ENCODE measurements at places on chromosomes 3 and 15.
A peak's percentile ranks its signal among the peaks of the same experiment; 100 is the strongest.

- peak; percentile 22 for DNase-seq
These were observed 59.6 kb downstream of the NPTN start for GRCh38 chr15:73573572-73573971.

- DNase-seq = no peak
These were observed 285.5 kb downstream of the SLC9A9 start for GRCh38 chr3:143562789-143563188.

DNA sequence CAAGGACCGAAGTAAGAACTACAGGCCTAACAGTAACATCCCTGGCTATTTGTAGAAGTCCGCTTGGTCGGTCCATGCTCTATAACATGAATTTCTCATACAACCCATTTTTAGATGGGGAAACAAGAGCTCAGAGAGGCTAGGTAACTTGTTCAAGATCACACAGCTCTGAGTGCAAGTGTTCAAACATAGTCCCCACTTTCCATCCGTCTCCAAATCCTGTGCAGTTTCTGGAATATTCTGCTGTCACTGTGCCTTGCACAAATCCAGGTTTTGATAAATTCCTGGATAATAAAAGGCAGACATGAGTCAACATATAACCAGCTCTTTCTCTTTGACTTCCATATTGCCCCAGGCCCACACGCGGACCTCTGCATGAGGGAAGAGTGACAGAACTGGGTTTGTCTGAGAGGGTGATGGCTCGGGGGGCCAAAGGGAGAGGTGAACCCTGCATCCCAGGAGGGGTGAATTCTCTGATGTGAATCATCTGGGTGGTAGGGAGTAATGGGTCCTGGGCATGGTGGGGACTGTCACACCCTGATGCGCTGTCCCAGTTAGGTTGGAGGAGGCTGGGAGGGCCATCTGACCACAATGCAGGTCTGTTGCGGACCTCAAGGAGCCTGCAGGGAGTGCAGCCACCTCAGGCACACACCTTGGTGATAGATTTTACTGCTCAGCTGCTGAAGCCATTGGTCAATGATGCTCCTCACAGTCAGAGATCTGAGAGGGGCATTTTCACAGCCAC, 162.2 kb downstream of the SMAD6 start:
- no peak for DNase-seq

DNA sequence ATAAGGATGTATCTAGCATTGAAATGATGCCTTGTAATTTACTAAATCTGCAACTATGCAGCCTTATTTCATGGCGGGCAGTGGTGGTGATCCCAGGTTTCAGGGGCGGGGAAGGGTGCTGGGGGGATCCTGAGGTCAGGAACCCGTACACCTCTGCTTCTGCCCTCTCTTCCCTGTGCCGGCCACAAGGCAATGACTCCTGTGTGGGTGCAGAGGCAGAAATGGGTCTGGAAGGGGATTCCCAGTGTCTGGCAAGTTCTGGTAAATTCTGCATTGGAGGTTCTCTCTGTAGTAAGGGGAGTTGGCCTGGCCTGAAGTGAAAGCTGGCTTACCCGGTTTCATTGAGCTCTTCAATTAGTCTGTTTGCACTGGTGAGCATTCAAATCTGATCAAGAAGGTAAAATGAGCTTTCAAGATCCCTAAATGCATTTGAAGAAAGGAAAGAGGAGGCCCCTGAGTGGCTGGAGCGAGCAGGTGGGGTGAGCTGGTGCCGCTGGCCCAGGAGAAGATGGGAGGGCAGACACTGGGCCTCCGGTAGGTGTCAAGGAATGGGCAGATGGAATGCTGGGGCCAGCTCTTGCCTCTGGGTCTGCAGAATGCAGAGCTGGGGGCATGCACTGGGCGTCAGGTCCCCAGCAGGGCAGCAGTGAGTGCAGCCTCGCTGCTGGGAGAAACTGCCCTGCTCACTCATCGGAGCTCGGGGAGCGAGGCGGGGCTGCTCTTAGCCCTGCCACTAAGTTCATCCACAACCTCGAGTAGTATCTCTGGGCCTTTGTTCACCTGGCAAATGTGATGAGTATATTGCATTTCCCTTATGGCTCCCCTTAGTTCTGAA, 13.7 kb downstream of the NRROS start:
- DNase-seq = no peak

DNA sequence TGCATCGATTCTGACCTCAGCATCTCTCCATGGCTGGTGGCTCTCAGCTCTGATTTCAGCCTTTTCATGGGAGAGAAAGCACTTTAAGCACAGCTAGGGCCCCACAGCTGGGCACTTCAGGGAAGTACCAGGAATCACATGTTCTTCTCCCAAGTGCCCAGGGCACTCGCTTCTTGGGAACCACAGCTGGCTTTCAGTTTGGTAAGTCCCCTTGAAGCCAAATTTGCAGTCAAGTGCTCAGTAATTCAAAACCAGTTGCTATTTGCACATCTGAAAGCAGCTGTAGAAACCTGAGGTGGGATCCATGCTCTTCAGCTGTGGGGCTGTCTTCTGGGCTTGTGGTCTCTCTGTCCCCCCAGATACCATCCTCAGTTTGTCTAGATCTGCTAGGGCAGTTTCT, 12.8 kb downstream of the GABRA5 start:
- DNase-seq = no peak

- DNase-seq = no peak
These were observed at the start of gene SPATA16 for GRCh38 chr3:173140986-173141385. SPATA16 (minus strand) TSS chr3:173141235; CDS start chr3:173117731, 23,504 bp downstream.

DNA sequence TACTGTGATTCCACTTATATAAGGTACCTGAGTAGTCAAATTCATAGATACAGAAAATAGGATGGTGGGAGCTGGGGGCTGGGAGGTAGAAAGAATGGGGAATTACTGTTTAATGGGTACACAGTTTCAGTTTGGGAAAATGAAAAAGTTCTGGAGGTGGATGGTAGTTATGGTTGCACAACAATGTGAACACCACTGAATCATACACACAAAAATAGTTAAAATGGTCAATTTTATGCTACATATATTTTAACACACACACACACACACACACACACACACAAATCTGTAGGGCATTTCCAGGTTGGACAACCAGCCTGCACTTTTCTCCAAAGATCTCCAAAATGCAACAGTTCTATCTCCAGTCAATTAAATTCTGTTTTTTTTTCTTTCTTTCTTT, 1.4 kb downstream of the CCDC32 start:
- DNase-seq = no peak

DNA sequence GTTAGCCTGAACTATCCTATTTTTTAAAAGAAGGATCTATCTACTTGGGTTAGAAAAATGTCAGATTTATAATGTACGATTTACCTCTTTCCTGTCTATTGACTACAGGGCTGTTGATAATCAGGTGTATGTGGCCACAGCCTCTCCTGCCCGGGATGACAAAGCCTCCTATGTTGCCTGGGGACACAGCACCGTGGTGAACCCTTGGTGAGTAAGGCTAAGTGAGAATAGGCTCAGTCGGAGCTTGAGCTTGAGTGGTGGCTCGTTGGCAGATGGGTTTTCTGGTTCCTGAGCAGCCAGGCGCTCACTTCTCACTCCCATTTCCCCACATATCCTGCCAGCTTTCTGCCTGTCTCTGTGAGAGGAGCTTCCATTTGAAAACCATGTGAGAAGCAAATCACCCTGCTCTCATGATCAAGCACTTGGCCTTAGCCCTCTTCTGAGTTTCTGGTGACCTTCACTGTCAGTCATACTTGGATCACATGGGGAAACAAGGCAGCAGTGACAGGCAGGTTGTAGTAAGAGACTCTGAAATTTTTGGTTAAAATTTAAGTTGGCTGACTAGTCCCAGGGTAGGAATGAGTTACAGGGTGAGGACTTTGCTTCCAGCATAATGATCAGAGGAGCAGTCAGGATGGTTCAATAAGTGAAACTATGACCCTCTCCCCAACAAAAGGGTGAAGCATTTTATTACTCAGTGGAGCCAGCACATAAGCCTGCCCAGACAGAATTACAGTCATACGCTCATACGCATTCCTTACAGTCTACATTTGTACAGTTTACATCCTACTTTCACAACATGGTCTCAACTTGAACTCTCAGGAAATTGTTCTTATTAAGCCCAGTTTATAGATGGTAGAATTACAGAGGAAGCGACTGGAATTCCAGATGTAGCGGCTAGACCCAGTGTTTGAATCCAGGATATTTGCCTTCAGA, 18.0 kb downstream of the NIT2 start:
- DNase-seq = peak; percentile 24

DNA sequence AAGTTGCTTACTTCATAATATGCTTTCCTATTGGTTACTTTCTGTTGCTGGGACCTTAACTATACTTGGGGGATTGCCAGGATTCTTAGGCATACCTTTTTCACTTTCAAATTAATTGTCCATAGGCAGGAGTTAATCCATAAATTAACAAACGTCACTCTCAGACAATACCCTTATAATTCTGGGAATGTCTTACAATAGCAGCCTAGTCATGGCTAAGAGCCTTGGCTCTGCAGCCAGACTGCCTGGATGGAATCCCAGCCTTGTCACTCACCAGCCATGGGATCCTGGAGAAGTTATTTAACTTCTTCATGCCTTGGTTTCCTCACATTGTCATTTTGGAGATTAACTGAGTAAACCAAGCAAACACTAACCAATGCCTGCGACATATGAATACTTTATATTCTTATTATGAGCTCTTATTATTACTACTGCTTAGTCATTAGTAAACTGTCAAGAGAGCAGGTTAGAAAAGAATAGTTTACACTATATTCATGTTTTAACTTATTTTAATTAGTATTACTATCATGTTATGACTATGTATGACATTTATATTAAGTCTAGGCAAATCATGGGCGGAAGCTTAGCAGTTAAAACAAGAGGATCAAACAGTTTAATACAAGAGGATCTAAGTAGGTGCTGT, 29.0 kb downstream of the GYG1 start:
- no peak for DNase-seq

- DNase-seq = peak; percentile 59
These were observed 4.6 kb upstream of the FBLN2 start for GRCh38 chr3:13544293-13544831.

DNA sequence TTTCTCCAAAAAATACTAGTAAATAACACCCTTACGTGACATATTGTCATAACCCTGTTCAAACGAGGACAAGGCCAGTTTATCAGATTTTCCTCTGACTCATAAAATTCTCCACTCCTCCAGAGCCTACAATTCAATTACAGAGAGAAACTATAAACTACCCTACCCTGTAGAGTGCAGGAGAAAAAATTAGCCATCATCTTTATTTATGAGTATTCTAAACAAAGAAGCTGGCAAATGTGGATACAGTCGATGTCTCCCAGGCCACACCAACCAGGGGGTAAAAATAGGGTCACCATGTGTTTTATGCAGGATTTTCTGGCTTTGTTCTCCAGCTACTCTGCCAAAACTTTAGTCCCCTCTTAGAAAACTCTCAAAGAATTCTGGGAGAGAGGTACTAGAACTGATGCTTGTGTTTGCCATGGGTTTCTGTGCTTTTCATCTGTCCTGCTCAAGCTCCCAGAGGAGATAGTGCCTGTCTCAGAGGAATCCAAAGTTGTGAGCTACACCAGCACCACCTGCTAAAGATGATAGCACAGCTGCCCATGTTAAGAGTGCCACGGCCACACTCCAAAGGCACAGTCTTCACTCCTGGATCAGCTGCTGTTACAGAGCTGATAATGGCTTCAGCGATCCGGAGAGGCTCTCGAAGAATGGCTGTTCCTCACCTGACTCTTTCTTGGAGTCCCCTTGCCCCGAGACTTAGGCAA, 150.2 kb downstream of the IMPG2 start:
- DNase-seq = no peak

DNA sequence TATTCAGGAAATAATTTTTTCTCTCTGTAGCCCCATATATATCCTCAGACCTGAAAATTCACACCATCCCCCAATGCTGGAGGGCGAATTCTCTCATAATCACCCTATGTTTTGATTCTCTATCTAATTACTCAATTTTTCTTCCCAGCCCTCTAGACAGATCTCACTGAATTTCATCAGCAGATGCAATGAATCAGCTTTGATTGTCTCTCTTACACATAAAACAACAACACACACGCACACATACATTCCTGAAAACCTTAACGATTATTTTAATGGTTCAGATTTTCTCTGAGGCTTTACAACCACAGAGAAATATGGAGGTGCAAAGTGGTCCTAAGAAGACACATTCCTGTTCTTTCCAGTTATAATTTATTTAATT, 11.1 kb downstream of the RBMS3 start:
- no peak for DNase-seq

GRCh38 chr15:81407718-81408117, 33.7 kb upstream of the TMC3 start:
- DNase-seq = no peak

DNA sequence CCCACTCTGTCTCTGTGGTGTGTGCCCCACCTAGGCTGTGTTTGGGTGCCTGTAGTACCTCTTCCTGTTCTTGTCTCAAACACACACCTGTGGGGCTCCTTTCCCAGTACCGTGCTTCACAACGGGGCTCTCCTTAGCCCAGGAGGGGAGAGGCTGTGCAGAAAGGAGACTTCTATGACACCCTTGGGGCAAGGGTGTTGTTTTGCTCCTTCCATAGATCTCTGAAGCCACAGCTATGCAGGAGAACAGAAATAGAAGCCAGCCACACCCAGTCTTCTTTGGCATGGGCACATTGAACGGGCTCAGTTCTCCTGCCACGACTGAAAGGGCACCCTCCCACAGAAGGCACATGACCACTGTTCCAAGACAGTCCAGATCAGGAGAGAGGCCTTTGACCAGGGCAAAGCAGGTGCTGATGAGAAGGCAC, 74.3 kb downstream of the LIPC start:
- no peak for DNase-seq

- no peak for DNase-seq
These were observed 43.5 kb downstream of the EAF1 start for GRCh38 chr3:15470849-15471248.

- no peak for DNase-seq
These were observed 9.9 kb downstream of the CAPN7 start for GRCh38 chr3:15215996-15216395.

- no peak for DNase-seq
These were observed 229.4 kb upstream of the TOPAZ1 start for GRCh38 chr3:44012160-44012899.

GRCh38 chr15:58407778-58408177, 24.0 kb upstream of the LIPC start:
- no peak for DNase-seq
